ENCODE measurements at places on chromosomes 1 and 21.

DNA sequence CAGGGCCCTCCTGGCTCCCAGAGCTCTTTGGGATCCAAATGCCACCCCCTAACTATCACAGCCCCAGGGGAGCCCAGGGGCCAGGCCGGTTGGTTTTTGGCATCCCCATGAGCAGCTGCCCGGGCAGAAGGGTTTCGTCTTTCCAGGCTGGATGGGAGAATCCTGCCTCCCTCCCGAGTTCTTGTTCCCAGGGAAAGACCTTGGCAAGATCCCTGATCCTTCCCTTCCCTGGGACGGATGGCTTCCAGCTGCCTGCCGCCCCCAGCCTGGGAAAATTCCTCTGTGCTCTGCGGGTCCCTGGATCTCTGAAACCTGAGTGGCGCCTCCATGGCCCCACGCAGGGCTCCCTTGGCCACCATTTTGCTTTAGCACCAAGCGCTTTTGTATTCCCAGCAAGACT is 55.6 kb downstream of the TAS1R2 start:
- no peak for DNase-seq

DNA sequence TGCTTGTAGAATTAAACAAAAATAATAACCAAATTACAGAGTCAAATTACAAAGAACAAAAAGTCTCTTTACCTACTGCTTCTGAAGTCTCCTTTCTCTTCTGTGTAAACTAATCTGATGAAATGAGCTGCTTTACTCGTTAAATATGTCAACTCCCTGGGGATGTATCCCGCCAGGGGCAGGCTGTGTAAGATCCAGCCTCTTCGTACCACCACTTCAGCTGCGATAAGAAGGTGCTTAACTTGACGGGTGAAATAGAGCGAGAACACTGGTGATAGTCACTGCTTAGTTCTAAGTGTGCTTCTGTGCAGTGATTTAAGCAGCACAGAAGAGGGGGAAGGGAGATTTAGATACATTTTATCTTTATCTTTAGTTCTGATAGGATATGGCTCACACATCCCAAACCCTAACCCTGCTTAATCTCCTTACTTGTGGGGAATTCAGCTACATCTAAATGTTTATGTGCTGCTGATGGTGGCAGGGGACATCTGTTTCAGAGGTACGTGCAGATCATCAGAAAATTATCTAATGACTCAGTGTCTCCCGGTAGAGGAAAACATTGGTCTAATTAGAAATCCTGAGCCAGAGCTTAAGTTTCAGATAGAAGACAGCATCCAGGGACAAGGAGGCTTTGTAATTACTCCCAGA is 46.0 kb downstream of the RHOU start:
- no peak for DNase-seq

GRCh38 chr1:91913018-91913417 is 27.1 kb upstream of the TGFBR3 start:
- DNase-seq = no peak

GRCh38 chr1:228015276-228016180 is 8.7 kb downstream of the WNT3A start:
- DNase-seq = peak; percentile 74

GRCh38 chr1:161082996-161083747 is 6.2 kb downstream of the NECTIN4 start:
- peak; percentile 95 for DNase-seq

DNA sequence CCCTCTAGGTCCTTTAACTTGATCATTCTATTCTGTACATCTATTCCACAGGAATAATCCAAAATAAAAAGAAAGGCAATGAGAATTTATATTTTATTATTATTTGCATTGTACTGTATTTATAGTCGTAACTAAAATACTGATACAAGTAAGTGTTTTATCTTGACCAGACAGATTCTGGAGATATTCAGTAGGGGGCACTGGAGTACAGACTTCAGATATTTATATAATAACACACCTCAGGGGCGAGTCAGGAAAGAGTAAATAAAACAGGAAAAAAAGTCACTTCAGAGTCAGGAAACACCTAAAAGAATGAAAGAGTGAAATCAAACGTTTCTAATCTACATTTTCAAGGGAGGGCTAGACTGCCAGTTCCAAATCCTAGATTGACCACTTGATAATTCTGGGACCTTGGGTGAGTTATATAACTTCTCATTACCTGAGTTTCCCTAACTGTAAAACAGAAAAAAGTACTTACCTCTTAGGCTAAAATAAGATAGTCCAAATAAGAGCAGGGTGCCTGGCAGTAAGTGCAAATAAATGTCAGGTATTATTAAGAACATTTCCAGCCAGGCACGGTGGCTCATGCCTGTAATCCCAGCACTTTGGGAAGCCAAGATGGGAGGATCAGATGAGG is 31.1 kb upstream of the MTF1 start:
- no peak for DNase-seq

DNA sequence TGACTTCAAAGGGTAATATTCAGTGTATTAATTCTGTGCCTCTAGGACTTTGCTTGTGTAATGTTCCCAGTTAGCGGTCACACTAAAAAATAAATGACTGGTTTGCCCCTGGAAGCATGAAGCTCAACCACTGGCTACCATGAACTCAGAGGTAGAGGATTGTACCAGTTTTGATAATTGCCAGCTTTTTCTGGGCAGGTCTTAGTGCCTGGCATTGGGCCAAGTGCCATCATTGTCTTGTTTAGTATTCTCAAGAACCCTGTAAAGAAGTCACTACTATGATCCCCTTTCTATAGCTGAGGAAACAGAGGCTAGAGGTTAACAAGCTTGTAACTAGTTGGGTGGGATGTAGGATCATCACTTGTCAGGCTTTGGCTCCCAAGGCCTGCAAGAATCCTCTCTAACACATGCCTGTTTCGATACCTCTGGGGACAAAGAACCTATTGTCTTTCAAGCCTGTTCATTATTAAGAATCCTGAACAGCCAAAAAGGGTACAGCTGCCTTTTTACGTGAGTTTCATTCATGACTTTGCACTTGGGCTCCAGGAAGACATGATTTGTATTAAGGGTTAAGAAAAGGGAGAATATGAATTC is 121.9 kb upstream of the JUN start:
- DNase-seq = no peak

DNA sequence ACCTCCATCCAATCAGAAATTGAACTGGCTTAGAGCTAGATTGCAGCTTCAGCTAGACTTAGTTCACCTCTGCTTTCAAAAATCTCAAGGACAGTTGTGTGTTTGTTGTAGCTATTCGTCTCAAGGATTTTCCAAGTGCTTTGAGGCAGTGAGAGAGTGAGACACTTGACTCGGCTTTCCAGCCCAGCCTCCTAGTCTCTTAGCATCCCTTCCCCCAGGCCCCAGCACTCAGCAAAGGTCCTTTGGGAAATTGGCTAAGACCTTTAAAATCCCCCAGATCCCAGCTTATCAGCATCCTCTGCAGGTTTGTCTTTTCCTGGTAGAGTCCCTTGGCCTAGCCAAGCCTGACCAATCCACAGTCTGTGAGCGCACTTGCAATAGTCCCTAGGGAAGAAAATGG is 47.9 kb upstream of the PROX1 start:
- DNase-seq = no peak

Measured in posterior vena cava (tissue), 2 donors.